ENCODE measurements at places on chromosomes 6 and 20.
A peak's percentile ranks its signal among the peaks of the same experiment; 100 is the strongest.

- DNase-seq = no peak
These were observed 159.0 kb downstream of the GMDS start for GRCh38 chr6:2086326-2086965.

GRCh38 chr20:63173552-63174191, 42.3 kb downstream of the YTHDF1 start:
- DNase-seq = no peak

DNA sequence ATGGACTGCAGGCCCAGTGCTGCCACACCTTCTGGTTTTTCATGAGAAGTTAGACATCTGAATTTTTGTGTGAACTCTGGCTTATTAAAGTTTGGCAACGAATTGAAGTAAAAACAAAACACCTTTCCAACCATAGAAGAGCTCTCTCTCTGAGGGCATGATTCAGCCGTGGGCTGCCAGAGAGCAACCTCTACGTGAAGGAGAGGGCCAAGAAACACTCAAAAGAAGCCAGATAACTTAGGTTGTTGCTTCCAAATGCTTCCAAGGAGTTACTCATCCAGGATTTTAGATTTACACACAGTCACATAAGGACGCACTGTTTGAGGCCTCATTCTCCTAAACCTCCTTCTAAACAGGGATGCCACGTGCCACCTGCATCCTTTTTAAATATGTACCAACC, 65.5 kb downstream of the NRN1 start:
- DNase-seq = no peak

- no peak for DNase-seq
These were observed 107.6 kb upstream of the KHDRBS2 start for GRCh38 chr6:62393608-62394007.

DNA sequence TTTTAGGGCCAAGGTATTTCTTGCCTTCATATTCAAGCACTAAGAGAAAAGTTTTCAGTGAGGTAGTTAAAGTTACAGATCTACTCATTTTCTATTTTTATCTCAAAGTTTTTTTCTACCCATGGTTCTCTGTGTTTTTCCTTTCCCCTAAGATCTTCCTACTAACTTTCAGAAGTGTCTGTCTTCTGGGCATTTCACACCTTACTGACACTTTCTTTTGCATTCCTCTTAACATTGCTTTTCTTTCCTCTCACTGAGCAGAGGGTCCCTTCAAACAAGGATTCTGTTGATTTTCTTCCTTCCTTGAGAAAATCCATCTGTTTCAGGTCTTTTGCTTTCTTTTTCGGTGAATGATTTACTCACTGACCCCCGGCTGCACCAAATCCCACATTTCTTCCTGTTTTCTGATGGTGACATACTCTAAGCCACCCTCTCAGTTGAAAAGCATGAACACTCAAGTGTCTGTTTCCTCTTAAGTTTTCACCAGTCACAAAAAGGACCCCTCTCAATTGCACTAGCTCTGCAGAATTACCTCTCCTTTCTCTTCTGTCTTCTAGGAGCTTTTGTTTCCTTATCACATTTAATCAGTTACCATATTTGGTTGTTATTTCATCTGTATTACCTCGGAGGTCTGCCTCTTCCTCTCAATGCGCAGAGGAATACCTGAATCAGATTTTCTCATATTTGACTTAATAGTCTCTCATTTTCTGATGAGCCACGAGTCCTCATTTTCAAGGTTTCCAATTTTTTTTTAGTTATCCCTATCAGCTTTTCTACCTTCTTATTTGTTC, 73.5 kb upstream of the RNF217 start:
- no peak for DNase-seq

- DNase-seq = peak; percentile 29
These were observed 804 bp downstream of the ELOVL5 start for GRCh38 chr6:53347921-53348370.

DNA sequence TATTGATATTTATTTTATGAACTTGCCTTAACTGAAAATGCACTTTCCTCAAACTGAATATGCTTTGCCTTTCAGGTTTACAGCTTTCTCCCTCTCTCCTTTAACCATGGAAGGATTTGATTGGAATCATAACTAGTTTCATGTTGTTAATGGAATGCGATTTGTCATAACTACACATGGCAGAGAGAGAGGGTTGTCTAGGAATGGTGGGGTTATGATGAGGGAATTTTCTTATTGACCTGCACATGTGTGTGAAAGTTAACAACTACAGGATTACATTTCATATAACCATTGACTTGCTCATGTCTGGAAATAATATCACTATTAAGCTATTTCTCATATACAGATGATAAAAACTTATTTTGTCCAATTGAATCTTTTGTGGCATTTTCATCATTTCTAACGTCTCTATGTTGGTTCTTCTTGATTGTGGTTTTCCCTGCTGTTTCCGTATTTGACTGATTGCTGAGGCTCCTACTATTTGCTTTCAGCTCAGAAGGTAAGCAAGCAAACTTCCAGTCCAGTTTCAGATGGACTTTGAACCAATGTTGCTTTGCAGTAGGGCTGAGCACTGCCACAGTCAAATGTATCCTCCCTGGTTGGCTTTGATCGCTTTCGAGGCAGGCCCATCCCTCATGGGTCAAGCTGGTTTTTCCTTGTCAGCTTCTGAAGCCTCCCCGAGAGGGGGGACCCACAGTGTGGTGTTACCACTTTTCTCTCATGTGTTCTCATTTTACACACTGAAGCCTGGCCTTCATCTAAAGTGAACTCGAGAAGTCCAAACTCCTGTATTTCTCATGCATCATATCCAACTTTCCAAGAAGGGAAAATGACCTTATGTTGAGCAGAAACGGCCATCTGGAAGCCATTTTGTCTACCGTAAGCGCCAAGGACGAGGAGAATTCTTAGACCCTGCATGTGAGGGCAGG, 7.6 kb upstream of the CCN2 start:
- no peak for DNase-seq

- no peak for DNase-seq
These were observed 450.2 kb downstream of the CDH26 start for GRCh38 chr20:60408435-60408834.

DNA sequence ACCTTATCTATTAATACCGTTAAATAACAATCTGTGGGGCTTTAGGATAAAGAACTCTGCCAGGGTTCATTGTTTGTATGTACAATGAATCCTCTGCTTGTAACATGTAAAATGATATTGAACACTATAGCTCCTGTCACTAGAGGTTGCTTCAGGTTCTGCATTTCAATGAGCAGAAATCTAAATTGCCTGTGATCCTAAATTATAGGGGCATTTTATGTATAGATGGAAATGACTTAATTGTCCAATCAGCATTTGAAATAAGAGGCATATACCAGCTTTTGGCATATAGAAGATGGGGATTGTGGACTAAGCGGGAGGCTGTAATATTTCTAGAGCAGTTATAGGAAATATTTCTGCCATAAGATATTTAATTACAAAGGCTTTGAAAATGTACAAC, 2.0 kb downstream of the NCOA3 start:
- no peak for DNase-seq

- DNase-seq = no peak
These were observed 706.2 kb upstream of the GJE1 start for GRCh38 chr6:141426400-141426980.

- DNase-seq = no peak
These were observed 46.0 kb downstream of the AFDN start for GRCh38 chr6:167872538-167873210.

DNA sequence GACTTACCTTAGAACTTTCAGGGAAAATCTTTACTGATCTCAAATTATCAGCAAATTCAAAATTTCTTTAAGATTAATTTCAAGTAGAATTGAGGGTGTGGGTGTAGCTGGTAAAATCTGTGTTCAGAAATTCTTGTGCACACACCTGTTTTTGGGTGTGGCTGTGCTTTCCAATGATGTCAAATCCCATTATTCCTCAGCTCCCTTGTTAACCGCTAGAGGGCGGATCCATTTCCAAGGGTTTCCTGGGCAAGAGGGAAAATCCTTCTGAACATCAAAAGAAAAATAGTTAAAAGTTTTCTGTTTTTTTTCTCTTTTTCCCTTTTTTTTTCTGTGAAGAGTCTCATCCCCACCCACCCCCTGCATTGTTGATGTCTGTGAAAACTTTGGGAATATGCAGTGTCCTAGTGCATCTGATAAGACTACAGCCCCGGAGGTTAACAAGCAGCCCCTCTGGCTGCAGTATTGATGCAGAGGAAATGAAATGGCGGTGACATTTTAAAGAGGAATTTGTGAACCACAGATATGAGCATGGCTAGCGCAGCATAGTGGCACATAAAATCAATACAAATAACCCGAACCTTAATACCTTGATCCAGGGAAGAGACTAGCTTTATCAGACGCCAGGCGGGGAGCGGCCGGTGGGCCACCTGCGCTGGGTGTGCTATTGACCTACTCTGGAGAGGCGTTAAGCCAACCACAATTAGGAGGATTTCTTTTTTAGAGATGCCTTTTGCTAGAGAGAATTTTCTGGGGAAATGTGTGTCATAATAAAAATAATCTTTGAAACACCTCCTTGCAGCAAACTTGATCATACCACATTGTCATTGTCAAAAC, 130.9 kb downstream of the FOXA2 start:
- peak; percentile 72 for DNase-seq

DNA sequence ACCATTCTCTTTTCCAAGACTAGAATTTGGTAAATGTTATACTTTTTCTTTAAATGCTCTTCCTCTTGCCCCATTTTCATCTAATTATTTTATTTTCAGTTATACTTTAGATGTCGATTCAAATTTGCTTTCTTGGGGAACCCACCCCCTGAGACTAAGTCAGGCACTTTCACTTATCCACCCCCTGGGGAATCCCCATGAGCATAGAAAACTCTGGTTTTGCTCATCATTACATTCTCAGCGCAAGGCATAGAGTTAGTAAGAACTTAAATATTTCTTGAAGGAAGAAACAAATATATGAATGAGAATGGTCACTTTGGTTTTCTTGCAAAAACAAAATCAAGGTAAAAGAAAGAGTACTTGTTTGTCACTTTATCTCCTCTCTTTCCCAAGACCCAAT, 25.1 kb upstream of the HSF2 start:
- no peak for DNase-seq

GRCh38 chr6:38688579-38689087, 14.3 kb downstream of the GLO1 start:
- DNase-seq = no peak

DNA sequence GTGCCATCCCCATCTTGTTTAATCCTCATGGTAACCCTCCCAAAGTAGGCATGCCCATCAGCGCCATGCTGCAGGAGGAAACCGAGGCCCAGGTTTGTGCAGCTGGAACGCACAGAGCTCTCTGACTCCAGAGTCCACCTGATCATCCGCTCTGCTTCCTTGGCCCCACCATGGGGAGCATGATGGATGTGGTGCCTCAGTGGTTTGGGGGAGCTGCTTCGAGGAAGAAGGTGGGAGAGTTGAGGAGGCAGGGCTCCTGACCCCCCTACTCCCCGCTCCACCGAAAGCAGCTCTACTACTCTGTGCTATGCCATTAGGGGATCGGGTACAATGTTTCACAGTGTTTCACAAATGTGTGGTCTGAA, 52.2 kb downstream of the TGM2 start:
- DNase-seq = no peak
